ENCODE measurements at places on chromosomes 2 and 18. TPM values are rescaled to one million over a fixed set of nuclear protein-coding genes. Genes with fewer than 3 reads are reported as not detected.

DNA sequence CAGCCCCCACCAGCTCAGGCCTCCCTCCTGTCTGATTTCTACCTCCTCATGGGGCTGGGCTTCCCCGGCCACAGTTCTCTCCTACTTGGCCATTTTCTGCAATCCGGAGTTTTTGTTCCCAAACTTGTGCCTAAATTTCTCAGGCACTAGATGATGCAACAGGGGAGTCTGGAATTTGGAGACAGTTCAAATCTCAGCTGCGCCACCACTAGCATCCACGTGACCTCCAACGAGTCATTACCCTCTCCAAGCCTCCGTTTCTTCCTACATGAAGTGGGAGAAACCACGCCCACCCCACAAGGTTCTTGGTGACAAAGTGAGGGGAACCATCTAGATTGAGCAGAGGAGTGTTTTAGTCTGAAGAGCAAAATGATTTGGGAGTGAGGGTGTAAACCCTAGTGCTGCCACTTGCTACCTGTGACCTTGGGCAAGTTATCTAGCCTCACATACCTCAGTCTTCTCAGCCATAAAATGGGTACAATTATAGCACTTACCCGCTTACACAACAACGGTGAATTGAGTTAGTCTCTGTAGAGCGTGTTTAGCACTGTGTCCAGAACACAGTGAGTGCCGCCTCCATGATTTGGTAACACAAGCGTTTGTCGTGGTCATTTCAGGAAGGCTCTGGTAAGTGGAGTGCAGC, 61.4 kb upstream of the ASAP2 start:
- DNase-seq, result peak; percentile 52

DNA sequence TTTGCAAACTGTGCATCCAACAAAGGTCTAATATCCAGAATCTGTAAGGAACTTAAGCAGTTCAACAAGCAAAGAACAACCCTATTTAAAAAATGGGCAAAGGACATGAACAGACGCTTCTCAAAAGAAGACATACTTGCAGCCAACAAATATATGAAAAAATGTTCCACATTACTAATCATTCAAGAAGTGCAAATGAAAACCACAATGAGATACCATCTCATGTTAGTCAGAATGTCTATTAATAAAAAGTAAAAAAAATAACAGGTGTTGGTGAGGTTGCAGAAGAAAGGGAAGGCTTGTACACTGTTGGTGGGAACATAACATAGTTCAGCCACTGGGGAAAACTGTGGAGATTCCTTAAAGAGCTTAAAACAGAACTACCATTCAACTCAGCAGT, 126.2 kb downstream of the NAT8 start:
- peak; percentile 35 for DNase-seq

GRCh38 chr2:171320208-171320621, 113.6 kb downstream of the METTL8 start:
- DNase-seq, result no peak

GRCh38 chr2:3146772-3147650, 230.6 kb downstream of the EIPR1 start:
- DNase-seq, result no peak

DNA sequence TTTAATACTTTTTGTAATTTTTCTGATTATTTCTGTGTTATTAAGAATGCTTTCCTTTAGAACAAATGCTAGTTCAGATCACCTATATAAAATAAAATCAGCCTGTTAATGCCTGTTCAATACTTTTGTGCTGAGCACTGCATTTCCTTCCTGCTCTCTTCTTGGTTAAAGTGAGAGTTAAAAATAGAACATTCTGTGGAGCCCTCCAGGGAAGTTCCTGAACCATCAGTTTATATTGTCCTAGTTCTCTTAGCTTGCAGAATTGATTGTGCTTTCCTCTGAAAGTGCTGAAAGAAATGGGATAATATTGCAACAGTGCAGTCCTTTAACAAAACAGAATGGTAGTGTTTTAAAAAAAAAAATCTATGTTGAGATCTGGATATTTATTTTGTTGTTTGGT, 74.6 kb upstream of the UBXN4 start:
- DNase-seq, result no peak

GRCh38 chr2:55782528-55783173, 89.0 kb upstream of the PNPT1 start:
- no peak for DNase-seq

The HADHA gene
- 98.4 TPM for total RNA-seq
